Effector memory CD4-positive, alpha-beta T cell (primary cell): ENCODE measurements at places on chromosomes 2 and 18.
A peak's percentile ranks its signal among the peaks of the same experiment; 100 is the strongest.

- DNase-seq: no peak
These were observed 147.5 kb upstream of the DAPL1 start for GRCh38 chr2:158647436-158648231.

DNA sequence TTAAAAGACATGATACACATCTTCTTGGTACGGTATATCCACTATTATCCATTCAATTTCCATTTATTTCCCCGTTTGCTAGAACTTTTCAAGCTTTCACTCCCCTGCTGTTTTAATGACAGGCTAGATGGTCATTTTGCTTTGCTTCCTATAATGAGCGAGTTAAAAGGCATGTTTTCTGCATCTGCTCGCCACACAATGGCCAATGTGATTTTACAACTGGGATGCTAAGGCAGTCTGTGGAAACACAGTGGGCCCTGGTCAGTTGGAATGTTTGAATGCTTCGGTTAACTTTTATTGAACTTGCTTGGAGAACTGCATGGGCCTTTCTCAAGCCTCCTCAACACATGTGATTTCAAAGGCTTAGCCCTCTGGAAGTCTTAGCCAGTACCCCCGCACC, 48.4 kb upstream of the TNP1 start:
- DNase-seq: no peak

DNA sequence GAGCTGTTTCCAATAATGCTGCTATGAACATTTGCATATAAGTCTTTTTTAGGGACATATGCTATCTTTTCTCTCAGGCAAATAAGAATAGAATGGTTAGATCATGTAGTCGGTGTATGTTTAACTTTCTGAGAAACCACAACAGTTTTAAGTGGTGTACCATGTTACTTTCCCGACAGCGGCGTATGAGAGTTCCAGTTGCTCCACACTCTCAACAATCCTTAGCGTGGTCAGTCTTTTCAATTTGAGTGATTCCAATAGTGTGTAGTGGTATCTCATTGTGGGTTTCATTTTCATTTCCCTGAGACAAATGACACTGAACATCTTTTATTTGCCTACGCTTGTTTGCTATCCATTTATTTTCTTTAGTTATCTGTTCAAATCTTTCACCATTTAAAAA, 149.5 kb downstream of the ACOXL start:
- DNase-seq: no peak

- DNase-seq: no peak
These were observed 47.3 kb upstream of the MGAT5 start for GRCh38 chr2:134206573-134206972.

DNA sequence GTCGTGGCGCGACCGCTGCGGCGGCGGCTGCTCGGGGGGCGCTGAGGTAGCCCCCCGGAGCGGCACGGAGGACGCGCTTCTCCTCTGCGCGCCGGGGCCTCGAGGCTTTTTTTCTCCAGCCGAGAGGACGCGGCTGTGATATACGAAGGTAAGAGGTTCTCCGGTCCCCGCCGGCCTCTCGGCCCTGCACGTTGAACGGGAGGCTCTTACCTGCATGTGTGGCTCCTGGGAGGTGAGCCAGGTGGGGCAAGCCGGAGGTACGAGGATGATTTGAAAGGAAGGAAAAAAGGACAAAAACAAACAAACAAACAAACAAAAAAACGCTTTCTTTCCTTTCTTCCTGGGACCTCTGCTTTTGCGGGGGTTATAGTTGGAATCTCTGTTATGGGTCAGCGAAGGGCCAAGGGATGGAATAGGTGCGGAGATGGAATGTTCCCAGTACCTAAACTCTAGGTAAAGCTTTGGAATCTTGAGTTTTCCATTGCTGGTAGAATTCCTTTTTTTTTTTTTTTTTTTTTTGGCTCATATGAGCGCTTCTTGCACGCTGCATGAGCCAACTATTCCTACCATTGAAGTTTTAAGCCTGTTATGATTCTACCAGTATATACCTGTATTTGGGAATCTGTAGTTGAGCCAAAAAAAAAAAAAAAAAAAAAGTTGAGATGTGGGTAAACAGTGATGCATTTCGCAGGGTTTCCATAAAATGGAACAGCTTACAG, 674 bp downstream of the PTPN4 start:
- no peak for DNase-seq

DNA sequence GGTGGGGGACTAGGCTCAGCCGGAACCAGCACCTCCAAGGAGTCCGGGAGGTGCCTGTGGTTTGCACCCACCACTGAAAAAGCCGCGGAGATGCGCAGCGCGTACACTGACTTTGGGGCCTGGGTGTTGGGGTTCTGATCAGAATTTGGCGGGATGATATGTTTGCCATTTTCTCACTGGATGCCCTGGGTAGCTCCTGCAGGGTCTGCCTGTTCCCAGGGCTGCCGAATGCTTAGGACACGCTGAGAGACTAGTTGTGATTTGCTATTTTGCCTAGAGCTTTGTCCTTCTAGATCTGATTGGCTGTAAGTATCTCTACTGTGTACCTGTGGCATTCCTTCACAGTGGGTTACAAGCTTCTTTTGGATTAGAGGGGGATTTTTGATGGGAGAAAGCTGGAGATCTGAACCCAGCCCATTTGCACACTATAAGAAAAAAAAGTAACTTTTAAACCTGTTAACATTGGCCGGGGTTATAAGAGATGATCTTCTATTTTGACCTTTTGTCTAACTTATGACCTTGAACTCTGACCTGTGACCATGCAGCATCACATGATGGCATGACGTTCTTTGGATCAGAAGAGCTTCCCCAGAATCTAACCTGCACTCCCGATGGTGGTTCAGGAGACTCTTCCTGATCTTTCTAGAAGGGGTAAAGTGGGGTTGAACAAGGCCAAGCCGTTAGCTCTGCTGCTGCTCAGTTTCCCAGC, 1.6 kb downstream of the KCNE4 start:
- DNase-seq: no peak

GRCh38 chr2:9799011-9799596, 44.2 kb upstream of the TAF1B start:
- no peak for DNase-seq

- DNase-seq: no peak
These were observed 296.4 kb downstream of the CYP26B1 start for GRCh38 chr2:71851094-71851750.

GRCh38 chr2:154457286-154457685, 241.2 kb upstream of the KCNJ3 start:
- DNase-seq: no peak

DNA sequence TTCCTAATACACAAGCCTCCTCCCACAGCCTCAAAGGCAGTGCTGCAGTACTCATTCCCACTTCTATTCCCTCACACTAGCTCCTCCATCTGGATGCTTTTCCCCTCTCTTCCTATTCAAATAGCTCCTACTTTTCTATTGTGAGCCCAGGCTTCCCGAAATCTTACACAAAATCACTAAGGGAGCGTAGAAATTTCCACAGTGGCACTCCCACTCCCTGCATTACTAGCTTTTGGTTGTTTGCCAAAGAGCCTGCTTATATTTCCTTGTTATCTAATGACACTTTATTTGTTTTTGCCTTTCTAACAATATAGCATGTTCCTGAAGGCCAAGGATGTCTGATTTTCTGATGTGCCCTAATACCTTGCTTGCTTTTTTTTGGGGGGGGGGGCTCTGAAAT, 10.9 kb downstream of the EPAS1 start:
- DNase-seq: no peak

DNA sequence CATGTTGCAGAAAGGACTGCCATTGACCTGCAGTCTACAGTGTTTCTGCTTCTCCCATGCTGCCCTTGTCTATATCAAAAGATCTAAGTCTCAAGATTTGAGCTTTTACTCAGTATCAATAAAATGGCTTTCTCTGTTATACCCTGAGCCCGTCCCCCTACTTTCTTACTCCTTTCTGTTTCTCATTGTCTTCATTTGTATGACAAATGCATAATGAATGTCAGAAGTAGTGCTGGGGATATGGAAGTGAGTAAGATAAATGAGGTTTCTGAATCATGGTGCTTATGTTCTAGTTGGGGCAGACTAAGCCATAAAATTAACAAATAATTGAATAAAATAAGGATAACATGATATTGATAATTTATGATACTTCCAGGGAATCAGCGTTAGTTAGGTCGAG, 128.6 kb downstream of the PARD3B start:
- no peak for DNase-seq

DNA sequence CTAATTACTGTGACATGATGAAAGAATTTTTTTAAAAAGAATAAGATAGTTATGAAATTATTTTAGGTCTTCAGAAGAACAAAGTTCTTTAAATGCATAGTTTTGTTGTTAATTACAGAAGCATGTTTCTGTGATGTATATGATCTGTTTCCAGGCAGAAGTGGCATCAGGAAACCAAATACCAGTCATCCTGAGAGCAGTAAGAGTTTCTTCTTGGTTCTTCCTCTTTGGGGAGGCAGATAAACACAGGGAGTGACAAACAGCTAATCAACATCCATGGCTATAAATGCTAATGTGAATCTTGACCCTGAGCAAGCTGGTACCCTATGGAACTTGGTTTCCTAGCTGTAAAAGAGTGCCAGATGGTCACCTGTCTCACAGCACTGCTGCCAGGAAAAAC, 29.2 kb downstream of the WIPF1 start:
- DNase-seq: no peak

GRCh38 chr2:58291726-58292438, 50.8 kb upstream of the FANCL start:
- DNase-seq: no peak

DNA sequence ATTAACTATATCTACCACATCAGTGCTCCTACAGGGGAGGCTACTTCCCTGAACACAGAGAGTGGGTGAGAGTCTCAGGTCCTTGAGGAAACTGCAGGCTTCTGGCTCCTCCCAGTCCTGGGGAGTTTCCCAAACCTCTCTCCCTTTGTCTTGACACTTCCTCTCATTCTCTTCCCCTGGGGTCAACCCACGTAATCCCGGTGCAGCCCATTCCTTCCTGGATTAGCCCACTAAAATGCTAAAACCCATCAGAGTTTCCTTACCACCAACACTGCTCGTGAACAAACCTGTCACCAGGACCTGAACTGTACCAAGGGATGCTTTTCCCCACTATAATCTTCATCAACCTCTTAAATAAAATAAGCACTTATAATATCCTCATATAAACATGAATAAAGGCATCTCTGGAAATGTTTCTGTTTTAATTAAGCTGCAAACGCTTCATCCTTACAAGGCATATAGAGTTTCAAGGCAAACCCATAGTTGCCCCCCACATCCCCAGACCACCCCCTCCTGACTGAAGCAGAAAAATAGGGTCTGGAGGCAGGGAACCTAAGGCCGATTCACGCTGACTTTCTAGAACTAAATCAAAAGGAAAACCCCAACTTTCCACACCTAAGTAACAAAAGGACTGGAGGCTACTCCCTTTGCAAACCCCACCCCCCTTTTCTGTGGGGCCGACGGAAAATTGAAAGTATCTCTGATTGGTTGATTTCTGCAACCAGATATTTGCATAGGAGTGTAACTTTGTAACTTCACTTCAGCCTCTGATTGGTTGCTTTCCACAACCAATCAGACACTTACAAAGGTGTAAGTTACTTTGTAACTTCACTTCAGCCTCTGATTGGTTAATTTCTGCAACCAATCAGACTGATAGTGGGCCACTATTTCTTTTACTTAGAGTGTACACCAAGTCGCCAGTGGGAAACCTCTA, 19.0 kb downstream of the TMSB10 start:
- DNase-seq: peak; percentile 43

DNA sequence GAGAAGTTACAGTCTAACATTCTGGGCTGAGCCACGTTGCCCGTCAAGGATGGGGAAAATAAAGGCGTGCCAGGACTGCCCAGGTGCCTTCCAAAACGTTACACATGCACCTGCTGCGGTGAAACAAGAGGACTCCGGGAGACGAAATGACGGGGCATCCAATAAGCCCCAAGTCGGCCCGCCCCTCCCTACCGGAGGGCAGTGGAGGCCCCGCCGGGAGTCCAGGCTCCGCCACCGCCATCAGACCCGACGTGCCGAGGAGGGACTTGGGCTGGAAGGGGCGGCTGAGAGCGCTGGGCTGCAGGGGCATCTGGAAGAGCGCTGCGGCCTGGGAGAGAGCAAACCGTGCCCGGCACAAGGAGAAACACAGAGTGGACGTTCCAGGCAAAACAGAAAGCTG, 112.5 kb upstream of the GPC1 start:
- no peak for DNase-seq

GRCh38 chr2:232412986-232413385, 6.3 kb downstream of the ALPG start:
- no peak for DNase-seq

DNA sequence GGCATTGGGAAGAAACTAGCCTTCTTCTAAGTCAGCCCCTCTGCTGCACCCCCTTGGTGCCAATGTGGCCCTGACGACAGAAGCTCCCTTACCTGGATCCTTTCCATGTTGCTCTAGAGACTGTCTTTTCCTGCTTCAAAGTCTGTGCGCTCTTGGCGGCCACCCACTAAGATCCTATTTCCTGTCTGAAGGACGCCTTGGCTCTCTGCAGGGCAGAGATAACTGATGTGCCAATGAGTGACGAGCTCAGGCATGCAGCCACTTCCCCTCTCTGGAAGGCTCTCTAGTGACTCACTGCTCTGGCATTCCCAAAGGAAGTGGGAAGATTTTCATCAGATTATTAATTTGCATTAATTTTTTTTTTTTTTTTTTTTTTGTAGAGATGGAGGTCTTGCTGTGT, 273.5 kb downstream of the CDH20 start:
- no peak for DNase-seq

DNA sequence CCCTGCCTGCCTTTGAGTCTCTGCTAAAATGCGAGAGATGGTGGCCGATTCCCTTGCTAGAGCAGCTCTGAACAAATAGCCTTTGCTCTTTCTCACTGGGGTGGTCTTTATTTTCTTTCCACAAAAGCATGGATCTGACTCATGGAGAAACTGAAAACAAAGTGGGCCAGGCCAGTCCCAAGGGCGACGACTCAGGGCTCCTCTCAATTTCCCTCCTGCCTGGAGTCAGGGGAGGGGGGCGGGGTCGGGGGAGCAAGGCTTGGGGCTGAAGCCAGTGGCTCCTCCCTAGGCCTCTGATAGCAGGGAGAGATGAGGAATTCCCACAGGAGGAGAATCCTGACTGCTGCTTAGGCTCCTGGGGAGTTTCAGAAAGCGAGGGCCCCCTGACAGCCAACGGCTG, 17.1 kb upstream of the IL1R2 start:
- no peak for DNase-seq

- no peak for DNase-seq
These were observed 514.5 kb downstream of the LRRTM4 start for GRCh38 chr2:77007686-77008085.

DNA sequence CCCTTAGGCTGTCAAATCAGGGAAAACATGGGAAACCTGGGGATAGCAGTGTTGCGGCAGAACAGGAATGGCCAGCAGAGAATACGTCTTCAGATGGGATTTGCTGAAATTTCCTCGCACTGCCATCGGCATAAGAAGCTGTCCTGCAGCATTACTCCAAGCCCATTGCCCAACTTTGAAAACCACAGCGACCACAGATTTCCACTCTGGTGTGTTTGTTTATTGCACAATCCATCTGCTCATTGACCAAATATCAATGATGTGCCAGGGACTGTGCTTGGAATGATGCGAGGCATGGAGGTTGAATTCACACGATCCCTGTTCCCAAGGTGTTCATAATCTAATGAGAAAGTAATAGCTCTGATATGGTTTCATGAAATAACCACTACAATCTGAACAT, 383.3 kb upstream of the MYT1L start:
- no peak for DNase-seq
